ENCODE measurements at places on chromosomes 3 and 15.

GRCh38 chr3:122088531-122088930 is 33.4 kb downstream of the CD86 start:
- DNase-seq: no peak

DNA sequence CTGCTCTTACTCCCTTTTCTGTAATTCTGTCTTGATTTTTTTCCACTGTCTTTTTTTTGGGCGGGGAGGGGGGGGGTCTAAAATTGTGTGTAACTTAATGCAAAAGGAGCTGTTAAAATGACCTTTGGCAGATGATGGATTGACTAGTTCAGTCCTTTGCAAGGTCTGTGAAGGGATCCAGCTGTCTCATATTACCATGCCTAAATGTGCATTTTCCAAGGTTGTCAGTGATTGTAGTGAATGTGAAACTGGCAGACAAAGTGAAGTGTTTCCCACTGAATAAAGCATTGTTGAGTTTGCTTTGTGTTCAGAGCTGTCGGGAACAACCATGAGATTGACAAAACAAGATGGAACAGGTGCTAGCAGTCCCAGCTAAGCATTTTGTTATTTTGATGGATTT is 110.1 kb upstream of the SKOR1 start:
- peak; percentile 41 for DNase-seq

- DNase-seq: peak; percentile 97
These were observed 139.6 kb upstream of the CGNL1 start for GRCh38 chr15:57236561-57237300.

DNA sequence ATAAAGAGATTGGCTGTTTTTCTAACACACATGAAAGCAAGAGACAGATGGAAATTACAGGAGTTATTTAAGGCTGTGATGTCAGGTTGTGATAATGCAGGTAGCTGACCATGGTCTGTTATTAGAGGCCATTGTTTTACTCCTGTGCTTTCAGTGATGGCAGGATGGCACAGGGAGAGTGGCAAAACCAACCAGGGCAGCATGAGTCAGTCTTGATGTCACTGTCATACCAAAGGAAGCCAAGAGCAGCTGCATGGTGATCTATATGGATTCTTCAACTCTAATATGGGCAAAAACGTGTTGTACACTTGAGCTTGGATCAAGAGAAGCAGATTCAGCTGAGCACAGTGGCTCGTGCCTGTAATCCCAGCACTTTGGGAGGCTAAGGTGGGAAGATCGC is 91.8 kb upstream of the LMOD3 start:
- DNase-seq: no peak

GRCh38 chr3:20575146-20575545 is 389.1 kb upstream of the SGO1 start:
- DNase-seq: no peak

GRCh38 chr3:146274833-146275232 is 23.9 kb upstream of the PLSCR4 start:
- DNase-seq: no peak

DNA sequence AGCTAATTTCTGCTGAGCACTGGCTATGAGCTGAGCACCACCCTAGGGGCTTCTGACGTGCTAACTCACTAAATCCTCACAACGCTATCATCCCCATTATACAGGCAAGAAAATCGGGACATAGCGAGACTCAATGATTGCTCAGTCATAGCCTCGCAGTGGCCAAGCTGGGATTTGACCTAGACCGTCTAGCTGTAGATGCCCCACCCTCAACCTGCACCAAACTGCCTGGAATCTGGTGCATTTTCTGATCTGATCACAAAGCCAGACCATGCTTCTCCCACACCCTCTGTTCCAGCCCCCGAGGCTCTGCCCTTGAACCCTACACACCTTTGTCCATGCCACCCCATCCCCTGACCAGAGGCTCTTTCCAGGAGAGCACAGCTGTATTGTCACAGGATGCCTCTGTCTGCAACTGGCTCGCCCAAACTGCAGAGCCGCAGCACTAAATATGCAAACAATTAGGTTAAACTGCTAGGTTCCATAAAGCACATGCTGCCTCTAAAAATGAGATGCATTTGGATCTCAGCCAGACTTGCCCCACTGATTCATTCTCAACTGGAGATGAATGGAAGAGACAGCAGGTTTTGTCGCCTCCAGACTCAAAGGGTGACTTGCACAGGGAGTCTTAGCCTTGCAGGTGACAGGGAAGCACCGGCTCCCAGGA is 95.2 kb downstream of the NUP210 start:
- no peak for DNase-seq

- DNase-seq: no peak
These were observed 12.8 kb upstream of the MTMR10 start for GRCh38 chr15:31004220-31004733.

DNA sequence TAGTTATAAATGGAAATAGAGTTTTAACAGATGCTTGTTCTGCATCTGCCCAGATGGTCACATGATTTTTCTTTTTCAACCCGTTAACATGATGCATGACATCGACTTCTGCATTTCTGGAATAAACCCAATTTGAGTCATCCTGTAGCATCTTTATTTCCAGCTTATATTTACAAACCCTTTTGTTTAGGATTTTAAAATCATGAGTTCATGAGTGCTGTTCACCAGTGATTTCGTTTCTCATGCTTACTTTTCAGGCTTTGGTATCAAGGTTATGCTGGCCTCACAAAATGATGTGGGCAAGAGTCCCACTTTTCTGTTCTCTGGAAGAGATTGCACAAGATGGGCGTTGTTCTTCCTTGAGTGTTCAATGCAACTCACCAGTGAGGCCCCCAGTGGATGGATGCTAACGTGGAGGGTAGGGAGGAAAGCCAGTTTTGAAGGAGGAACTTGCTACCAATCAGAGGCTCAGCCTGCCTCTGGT is 5.2 kb downstream of the HRH1 start:
- DNase-seq: no peak

DNA sequence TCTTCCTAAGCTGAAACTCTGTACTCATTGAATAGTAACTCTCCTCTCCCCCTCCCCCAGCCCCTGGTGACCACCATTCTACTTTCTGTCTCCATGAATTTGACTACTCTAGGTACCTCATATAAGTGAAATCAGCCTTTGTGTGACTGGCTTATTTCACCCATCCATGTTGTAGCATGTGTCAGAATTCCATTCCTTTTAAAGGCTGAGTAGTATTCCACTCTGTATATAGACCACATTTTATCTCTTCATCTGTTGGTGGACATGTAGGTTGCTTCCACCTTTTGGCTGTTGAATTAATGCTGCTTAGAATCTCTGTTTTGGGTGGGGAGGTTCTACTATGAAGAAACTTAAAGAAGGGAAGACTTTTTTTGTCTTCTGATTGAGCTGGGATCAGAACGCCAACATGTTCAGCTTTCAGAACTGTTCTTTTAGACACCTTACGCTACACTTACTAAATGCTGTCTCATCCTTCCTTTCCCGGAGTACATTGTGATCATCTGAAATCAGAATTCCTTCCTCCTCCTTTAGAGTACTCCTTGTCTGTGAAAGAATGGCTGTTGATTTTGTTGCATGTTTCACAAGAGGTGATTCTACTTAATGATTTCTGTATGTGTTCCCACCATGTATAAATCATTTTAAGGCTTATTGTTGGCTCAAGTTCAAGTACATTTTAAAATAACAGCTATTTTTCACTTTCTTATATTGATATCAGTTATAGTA is 50.3 kb downstream of the MRPS25 start:
- no peak for DNase-seq

DNA sequence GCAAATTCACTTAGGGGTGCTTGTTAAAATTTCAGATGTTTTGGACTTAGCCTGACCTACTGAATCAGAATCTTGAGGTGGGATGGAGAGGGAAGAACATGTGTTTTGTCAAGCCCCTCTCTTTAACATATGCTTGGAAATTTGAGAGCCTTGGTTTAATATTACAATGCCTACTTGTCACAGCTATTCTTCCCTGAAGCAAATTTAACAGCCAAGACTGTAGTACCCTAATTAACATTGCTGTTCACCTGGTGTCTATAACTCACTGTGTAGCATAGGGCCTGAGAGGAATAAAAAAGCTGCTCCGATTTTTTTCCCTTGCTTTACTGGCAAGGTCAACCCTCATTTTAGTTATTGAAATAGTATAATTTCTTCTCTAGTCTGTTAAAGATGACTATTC is 880.1 kb downstream of the CADM2 start:
- peak; percentile 44 for DNase-seq

DNA sequence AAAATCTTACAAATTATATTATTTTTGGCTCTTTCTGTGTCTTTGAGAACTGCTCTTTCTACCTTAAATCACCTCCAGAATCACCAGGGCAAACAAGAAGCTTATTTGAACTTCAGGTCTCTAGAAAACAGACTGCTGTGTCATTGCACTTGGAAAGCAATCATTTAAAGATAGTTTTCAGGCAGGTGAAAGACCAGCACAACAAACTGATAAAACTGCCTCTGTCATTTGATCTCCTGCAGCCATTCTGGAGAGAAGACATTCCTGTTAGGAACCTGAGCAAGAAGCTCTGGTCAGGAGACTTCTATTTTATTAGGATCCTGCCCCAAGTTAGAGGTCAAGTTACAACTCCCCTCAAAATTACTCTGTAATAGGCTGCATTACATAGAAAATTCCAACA is 50.7 kb upstream of the AP4E1 start:
- no peak for DNase-seq

- no peak for DNase-seq
These were observed 62.9 kb upstream of the PTX3 start for GRCh38 chr3:157373783-157374182.

DNA sequence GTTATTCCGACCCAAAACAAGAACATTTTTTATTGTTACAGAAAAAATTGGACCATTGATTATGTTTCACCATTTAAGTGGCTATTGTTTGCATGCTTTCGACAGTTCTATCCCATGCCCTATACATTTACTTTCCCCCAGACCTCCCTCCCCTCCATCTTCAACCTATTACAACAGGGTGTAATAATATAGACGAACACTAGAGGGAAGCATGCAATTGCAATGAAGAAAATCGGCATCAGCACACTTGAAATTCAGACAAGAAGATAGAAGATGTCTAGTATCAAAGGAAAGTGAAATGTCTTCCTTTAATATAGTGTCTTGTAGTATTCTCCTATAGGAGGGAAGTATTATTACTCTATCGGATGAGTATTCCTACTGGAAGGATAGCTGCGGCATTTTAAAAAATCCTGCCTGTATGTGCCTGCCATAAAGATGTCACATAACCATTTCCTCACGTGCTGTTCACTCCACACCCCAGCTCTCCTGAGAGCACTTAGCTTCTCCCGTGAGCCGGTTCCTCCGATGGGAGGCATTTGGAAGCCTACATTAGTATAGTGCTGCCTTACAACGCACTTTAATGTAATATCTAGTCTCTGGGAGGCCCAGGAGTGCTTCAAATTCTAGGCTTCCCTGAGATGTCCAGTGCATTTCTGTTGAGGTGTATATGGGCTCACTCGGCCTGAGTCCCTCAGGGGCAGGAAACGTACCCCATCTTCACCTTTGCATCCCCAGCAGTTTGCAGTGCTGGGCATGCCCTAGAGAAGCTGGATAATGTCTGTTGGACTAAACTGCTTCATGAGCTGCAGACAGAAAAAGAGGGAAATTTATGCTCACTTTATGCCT is 17.8 kb upstream of the ERICH6 start:
- DNase-seq: peak; percentile 28

- no peak for DNase-seq
These were observed 15.6 kb downstream of the TEX264 start for GRCh38 chr3:51686512-51687215.

- no peak for DNase-seq
These were observed 536.1 kb downstream of the AGBL1 start for GRCh38 chr15:86615816-86616215.

DNA sequence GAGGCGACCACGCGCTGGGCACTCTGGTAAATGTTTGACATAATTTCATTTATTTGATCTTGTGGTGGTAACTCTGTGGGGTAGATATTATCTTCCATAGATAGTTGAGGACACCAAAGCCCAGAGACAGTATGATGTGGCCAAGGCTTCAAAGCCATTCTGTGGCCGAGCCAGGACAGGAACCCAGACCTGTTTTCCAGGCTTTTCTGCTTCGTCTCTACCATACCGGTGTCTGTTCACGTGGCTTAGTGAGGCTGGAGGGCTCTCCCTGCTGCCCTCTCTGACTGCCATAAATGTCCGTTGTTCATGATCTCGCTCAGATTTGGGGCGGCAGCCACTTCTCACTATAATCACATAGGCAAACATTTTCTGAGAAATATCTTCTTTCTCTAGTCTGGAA is 134.7 kb downstream of the PEX5L start:
- DNase-seq: no peak

- DNase-seq: no peak
These were observed 3.7 kb downstream of the SENP7 start for GRCh38 chr3:101509281-101509680.

GRCh38 chr3:179881791-179882190 is 154.9 kb downstream of the PEX5L start:
- peak; percentile 24 for DNase-seq

GRCh38 chr3:73192036-73192738 is 130.7 kb downstream of the EBLN2 start:
- peak; percentile 24 for DNase-seq

GRCh38 chr3:34408088-34408487 is 609.7 kb downstream of the PDCD6IP start:
- DNase-seq: no peak

DNA sequence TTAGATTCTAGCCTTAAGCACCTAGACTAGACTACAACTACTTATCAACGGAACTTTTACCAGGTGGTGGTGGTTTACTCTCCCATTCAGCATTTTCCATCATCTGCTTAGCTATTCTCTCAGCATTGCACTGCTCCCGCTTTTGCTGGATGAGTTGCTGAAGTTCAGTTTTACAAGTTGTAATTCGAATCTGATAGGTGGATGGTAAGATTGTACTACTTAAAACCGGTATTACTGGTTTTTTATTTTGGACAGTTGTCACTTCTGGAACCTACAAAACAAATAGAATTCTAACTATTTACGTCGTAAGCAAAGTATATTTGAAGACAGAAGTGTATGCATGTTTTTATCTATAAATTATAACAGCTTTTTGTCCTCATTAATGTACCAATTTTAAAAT is 41.1 kb downstream of the PIK3R4 start:
- DNase-seq: no peak

DNA sequence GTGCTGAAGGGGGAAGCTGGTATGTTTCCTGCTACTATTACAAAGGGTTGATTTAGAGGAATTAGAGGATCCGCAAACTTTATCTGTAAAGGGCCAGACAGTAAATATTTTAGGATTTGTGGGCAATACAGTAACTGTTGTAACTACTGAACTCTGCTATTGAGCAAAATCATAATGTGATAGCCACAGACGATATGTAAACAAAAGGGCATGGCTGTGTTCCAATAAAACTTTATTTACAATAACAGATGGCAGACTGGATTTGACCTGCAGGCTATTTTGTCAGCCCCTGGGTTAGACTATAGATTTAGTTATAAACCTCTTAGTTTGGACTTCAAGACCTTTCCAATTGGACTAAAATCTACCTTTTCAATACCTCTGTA is 27.8 kb upstream of the KCNMB2 start:
- DNase-seq: no peak
